AML-193 (cell line): ENCODE measurements at places on chromosomes 2 and 18.

DNA sequence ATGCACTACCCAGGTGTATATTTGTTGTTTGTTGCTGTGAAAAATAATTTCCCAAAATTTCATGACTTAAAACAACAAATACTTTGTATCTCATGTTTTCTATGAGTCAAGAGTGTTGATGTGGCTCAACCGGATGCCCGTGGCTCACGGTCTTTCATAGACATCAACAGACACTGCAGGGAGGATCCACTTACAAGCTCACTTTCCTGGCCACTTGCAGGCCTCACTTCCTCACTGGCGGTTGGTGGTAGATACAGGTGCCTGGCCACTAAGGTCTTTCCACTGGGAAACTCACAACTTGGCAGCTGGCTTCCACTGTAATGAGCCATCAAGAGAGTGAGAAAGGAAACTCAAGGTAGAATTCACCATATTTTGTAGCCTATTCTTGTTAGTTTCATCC lies 662.9 kb downstream of the IRS1 start:
- DNase-seq, result peak; percentile 52

DNA sequence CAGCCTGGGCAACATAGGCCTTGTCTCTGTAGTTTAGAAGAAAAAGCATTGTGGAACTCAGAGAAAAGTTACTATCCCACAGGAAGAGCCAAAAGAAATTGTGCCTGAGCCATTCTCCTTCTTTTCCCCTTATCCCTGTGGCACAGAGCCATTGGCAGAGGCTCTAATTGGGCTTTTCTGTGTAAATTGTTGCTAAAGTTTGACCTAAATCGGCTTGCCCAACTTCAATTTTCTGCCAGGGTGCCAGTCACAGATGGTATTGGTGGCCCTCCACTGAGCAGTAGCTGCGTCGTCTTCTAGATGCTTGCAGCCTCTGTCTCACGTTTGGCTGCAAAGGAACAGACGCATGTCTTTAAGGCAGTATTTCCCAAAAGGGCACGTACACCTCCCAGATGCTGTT lies 30.3 kb downstream of the ZNF532 start:
- no peak for DNase-seq

GRCh38 chr2:51795248-51795888 lies 763.4 kb upstream of the NRXN1 start:
- DNase-seq, result peak; percentile 1

DNA sequence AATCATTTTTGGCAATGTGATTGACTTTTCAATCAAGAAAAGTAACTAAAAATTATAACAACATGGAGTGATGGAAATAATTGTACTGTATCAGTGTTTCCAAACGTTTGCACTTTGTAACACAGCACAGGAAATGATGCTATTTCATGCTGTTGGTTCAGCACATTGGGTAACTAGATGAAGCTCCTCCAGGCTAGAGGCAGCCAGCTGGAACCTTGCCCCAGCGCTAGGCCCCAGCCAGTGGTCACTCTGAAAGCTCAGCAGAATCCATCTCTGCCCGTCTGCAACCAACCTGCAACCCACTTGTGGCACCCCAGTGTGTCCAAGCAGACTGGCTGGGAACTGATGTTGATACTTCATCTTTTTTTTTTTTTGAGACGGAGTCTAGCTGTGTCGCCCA lies 15.3 kb downstream of the UNC50 start:
- peak; percentile 60 for DNase-seq

DNA sequence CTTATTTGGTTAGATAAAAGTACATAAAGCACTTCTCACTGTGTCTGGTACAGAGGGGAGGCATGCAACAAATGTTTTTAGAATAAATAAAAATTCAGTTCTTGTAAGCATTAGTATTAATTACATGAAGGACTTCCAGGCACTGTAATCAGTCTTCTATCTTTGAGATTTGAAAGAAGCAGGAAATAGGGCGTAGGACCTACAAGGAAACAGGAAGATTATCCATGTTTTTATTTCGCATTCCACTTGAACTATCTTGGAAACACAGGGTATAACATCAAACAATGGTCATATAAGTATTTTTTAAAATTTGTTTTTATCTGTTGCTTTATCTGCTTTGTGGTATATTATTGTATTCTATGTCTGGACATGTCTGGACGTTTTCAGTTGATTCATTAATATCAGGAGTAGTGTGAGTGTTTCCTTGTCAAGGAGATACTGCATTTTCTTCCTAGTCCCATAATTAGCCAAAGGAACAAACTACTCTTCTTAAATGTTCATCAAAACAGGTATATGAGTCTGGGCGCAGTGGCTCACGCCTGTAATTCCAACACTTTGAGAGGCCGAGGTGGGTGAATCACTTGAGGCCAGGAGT lies 32.5 kb downstream of the BMPR2 start:
- DNase-seq, result no peak

DNA sequence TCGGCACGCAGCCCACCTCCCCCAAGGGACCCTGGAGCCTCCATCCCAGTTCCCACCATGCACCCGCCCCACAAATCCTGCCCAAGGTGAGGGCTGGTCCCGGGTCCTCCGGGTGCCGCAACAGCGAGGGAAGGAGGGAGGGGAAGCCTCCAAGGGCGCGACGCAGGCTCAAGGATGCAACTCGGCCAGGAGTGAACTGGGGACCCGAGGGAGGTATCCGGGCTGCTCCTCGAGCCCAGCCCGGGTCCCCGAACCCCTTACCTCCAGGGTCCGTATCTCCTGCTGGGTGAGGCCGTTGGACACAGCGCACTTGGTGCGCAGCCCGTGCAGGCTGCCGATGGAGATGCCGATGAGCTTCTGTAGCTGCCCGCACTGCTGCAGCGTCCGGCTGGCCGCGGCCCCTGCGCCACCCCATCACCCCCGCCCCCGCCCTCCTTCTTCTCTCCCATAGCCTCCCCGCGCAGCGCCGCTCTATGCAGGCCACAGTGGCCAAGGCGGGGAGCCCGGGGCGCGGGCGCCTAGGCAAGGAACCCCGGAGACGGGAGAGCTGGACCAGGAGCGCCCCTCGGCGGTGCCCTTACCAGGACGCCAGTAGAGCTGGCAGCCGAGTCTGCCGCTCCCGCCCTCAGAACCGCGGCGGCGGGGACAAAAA lies 124.1 kb downstream of the ANKRD30BL start:
- DNase-seq, result no peak

DNA sequence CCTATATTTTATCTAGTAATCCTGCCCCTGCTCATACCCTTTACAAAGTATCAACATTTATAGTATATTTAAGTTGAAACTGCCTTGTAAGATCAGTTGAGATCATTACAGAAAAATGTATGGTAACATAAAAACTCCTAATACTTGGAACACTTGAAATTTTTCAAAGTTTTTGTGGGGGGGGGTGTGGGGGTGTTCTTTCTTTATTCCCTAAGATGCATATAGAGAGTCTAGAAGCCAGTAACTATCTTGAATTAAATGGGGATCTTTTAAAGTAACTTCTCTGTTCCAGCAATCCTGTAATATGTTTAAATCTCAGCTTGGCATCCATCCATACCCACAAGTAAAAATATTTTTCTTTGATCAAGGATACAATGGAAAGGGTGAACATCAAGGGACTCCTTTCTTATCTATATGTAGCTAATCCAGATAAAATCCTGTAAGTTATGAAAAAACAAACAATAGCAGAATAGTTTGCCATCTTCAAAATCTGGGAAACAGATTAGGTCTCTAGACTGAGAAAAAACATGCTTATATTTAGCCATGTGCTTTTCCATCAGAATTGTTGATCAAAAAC lies 455.3 kb downstream of the MEIS1 start:
- no peak for DNase-seq

DNA sequence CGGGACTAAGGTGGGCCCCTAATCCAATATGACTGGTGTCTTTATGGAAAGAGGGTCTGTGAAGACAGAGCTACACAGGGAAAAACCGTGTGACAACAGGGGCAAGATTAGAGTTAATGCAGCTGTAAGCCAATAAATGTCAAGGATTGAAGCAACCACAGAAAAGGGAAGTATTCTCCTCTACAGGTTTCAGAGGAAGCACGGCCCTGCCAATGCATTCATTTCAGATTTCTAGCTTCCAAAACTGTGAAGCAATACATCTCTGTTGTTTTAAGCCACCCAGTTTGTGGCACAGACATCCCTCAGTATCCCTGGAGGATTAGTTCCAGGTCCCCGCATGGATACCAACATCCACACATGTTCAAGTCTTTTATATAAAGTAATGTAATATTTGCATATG lies 48.8 kb downstream of the SPP2 start:
- no peak for DNase-seq

- peak; percentile 77 for DNase-seq
Observed at GRCh38 chr2:181252262-181253148, 204.7 kb upstream of the ITGA4 start.

GRCh38 chr2:152200101-152200500 lies 24.5 kb upstream of the STAM2 start:
- DNase-seq, result no peak

- no peak for DNase-seq
Observed at GRCh38 chr2:239035361-239035814, 187.5 kb downstream of the TWIST2 start.

GRCh38 chr2:3491306-3491705 lies 28.0 kb downstream of the ADI1 start:
- DNase-seq, result no peak

GRCh38 chr2:223602972-223603371 lies 811 bp upstream of the SCG2 start:
- no peak for DNase-seq

GRCh38 chr2:18610090-18610489 lies 20.7 kb upstream of the NT5C1B start:
- no peak for DNase-seq

GRCh38 chr2:150267651-150268415 lies 219.6 kb downstream of the RND3 start:
- no peak for DNase-seq

GRCh38 chr2:113791697-113792590 lies 35.5 kb upstream of the SLC35F5 start:
- peak; percentile 5 for DNase-seq

- no peak for DNase-seq
Observed at GRCh38 chr2:37143974-37144373, 12.8 kb downstream of the EIF2AK2 start.

GRCh38 chr2:236393101-236393500 lies 128.9 kb upstream of the ASB18 start:
- no peak for DNase-seq

DNA sequence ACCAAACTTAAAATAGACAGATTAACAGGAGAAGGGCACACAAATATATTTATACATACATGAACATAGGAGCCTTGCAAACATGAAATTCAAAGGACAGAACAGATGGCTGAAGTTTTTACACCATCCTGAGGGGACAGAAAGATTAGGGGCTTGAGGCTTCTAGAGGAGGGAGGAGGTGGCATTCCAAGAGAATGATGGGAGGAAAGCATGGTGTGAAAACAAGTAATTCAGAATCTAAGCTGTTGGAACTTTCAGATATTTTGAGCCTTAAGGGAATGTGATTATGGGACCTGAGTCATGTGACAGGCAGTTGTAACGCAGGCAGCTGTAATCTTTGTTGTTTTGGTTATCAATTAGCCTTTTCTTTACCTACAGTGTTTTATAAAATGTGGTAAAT lies 225.2 kb upstream of the SPOPL start:
- DNase-seq, result no peak

GRCh38 chr2:59301466-59302402 lies 1060.6 kb upstream of the FANCL start:
- DNase-seq, result peak; percentile 43

DNA sequence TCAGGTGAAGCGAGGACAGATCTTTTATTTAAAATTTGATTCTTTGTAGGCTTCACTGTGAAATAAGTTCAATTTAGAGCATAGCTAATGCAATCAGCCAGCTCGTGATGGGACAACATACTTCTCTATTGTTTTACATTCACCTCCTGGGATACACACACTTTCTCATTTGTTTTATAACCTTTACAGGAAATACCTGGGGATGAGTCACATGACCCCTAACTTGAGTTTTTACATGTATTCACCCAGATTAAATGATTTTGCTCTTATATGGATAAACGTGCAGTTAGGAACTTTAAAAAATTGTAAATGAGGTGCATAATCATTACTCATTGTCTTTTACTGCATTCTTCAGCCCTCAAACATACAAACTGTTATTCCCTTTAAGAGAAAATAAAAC lies 152.1 kb downstream of the NEDD4L start:
- DNase-seq, result no peak

DNA sequence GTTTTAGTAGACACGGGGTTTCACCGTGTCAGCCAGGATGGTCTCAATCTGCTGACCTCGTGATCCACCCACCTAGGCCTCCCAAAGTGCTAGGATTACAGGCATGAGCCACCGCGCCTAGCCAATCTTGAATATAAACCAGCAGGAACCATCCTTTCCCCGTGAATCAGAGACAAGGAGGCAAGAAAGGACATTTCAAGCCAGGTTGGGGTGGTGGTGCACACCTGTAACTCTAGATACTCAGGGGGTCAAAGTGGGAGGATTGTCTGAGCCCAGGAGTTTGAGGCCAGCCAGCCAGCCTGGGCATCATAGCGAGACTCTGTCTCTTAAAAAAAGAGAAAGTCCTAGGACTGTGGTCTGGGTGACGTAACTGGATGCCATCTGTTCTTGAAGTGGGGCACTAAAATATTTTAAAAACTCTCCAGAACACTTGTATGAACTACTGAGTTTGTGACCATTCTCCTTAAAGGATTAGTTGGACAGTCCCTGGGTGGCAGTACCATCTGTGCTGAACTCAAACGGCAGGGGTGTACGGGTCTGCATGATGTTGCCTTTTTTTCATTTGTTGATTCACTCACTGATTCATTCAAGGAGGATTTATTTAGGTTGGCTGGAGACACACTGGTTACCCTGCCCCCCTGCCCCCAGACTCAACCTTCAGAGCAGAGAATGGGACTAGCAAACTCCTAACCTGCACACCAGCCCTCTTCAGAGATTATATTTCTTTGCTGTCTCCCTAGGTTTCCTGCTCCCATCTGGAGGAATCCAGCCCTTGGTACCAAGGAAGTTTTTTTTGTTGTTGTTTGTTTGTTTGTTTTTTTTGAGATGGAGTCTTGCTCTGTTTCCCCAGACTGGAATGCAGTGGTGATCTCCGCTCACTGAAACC lies 2.9 kb upstream of the TLX2 start:
- no peak for DNase-seq

DNA sequence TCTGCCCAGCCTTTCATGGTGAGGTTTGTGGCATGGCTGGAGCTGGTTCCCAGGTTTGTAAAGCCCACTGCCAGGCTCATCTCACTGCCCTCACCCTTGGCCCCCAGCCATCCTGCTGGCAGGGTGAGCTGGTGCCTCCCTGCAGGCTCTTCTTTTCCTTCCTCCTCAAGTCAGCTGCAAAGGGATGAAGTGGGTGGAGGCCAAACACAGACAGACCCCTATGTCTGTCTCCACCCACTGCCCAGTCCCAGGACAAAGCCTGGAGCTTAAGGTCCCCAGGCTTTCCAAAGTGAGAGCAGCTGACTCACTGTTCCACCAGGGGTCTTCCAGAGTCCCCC lies 92.0 kb downstream of the TNS1 start:
- no peak for DNase-seq

GRCh38 chr18:60248336-60249330 lies 123.9 kb downstream of the MC4R start:
- no peak for DNase-seq

- no peak for DNase-seq
Observed at GRCh38 chr2:237980087-237980486, 13.3 kb downstream of the UBE2F start.

DNA sequence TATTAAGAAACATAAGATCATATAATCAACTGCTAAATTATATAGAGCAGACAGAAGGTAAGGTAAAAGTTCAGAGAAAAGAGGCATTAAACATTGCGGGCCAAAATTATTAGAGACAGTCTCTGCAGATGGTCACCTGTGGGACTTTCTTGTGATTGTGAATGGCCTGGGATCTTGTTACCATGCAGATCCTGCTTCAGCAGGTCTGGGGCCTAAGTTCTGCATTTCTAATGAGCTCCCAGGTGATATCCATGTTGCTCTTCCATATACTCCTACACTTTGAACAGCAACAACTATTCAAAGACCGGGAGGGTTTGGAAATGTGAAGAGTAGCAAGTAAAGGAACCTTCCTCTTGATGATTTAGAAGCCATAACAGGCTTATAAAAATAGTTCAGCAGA lies 8.5 kb upstream of the ETAA1 start:
- no peak for DNase-seq
